ENCODE measurements at places on chromosomes 16 and 17. TPM values are rescaled to one million over a fixed set of nuclear protein-coding genes. Genes with fewer than 3 reads are reported as not detected.

- peak overlapping the region; percentile 18 for H3K27ac ChIP-seq
- peaks cover 29% of the 10 kb centered on the region for H3K36me3 ChIP-seq
- DNase-seq: no peak
These were observed 2.6 kb downstream of the PDF start for GRCh38 chr16:69327585-69328310.

- H3K4me1 ChIP-seq: peaks cover 6% of the 10 kb centered on the region
- DNase-seq: no peak
- H3K4me3 ChIP-seq: no peak overlapping the region
- H3K27me3 ChIP-seq: peaks cover 2% of the 10 kb centered on the region
These were observed 63.7 kb upstream of the NLK start for GRCh38 chr17:27978689-27979175.

GRCh38 chr16:476039-476438 is 50.6 kb downstream of the RAB11FIP3 start:
- no peak overlapping the region for H3K4me3 ChIP-seq
- H3K4me1 ChIP-seq: peaks cover 2% of the 10 kb centered on the region
- H3K27me3 ChIP-seq: peaks cover 3% of the 10 kb centered on the region

GRCh38 chr16:86297391-86297790 is 212.9 kb upstream of the FOXF1 start:
- H3K4me3 ChIP-seq: no peak overlapping the region
- no peak for DNase-seq
- H3K27me3 ChIP-seq: peaks cover 3% of the 10 kb centered on the region
- peaks cover 15% of the 10 kb centered on the region for H3K4me1 ChIP-seq

DNA sequence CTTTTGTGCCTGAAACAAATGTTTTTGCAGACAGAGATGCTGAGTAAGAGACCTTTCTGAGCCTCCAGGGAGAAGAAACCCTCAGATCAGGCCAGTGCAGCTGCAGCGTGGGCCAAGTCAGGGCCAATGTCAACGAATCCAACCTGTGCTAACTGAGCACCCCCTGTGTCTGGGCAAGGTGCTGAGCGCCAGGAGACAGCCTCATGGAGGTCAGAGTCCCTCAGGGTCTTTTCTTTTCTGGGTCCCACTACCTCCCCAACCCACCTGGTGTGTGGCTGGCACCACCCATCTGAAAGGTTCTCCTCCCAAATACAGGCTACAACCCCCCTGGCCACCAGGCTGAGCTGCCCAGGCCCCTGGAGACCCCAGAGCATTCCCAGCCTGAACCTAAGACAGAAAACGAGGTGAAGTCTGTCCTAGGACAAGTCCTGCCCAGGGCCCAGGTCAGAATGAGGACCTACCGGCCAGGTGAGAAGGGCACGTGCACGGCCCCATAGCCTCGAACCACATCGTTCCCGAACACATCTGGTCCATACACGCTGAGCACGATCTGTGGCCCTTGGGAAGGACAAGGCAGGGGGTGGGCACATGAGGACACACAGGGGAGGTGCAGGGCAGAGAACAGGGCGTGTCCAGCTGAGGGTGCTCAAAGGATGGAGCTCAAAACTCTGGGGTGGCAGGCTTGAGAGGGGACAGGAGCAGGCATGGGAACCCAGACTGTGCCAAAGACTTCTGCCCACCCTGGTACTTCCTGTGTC is 15.0 kb downstream of the B9D1 start:
- H3K4me1 ChIP-seq: no peaks in the 10 kb centered on the region
- H3K4me3 ChIP-seq: no peak overlapping the region
- no peak overlapping the region for H3K27ac ChIP-seq
- H3K36me3 ChIP-seq: no peaks in the 10 kb centered on the region
- no peak for DNase-seq

GRCh38 chr17:14297161-14297851 is 3.6 kb upstream of the HS3ST3B1 start:
- DNase-seq: peak; percentile 80
- H3K36me3 ChIP-seq: no peaks in the 10 kb centered on the region
- H3K4me1 ChIP-seq: peaks cover 22% of the 10 kb centered on the region
- no peak overlapping the region for H3K27ac ChIP-seq

DNA sequence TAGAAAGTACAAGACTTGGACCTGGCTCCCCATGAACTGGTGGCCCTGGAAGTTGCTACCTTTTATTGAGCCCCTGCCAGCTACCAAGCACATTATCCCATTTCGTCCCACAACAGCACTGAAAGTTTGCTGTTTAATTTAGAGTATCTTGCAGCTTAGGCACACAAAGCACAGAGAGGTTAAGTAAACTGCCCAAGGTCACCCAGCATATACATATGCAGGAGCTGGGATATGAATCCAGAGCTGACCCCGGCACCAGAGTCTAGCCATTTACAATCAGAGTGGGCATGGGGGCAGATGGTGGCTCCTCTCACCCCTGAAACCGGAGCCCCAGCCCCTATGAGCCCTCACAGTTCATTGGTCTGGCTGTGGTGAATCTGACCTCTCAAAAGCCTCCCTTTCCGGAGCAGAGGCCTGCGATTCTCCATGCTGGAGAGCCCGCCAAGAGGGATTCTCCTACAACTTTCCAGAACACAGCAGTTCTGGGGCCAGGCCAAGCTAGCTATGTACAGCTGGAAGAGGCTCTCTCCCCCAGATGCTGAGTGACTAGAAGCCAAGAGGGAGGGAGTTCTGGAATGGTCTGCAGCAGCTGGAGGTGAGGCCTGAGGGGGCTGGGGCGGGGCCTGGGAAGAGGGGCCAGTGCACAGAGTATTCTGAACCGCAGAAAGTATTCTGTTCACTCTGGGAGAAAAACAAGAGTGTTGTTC is 58.3 kb downstream of the SREBF1 start:
- peaks cover 10% of the 10 kb centered on the region for H3K4me1 ChIP-seq
- no peak overlapping the region for H3K4me3 ChIP-seq
- peaks cover 10% of the 10 kb centered on the region for H3K27me3 ChIP-seq
- no peaks in the 10 kb centered on the region for H3K36me3 ChIP-seq
- DNase-seq: no peak

DNA sequence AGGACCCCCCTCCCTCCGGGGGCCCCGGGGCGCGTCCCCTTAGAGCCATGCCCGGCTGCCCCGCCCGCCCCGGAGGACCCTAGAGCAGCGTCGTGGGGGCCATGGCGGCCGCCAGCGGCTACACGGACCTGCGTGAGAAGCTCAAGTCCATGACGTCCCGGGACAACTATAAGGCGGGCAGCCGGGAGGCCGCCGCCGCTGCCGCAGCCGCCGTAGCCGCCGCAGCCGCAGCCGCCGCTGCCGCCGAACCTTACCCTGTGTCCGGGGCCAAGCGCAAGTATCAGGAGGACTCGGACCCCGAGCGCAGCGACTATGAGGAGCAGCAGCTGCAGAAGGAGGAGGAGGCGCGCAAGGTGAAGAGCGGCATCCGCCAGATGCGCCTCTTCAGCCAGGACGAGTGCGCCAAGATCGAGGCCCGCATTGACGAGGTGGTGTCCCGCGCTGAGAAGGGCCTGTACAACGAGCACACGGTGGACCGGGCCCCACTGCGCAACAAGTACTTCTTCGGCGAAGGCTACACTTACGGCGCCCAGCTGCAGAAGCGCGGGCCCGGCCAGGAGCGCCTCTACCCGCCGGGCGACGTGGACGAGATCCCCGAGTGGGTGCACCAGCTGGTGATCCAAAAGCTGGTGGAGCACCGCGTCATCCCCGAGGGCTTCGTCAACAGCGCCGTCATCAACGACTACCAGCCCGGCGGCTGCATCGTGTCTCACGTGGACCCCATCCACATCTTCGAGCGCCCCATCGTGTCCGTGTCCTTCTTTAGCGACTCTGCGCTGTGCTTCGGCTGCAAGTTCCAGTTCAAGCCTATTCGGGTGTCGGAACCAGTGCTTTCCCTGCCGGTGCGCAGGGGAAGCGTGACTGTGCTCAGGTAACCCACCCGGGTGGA is 759 bp downstream of the ALKBH5 start:
- H3K27me3 ChIP-seq: peaks cover 7% of the 10 kb centered on the region
- peaks cover 43% of the 10 kb centered on the region for H3K4me1 ChIP-seq
- peaks cover 8% of the 10 kb centered on the region for H3K36me3 ChIP-seq

DNA sequence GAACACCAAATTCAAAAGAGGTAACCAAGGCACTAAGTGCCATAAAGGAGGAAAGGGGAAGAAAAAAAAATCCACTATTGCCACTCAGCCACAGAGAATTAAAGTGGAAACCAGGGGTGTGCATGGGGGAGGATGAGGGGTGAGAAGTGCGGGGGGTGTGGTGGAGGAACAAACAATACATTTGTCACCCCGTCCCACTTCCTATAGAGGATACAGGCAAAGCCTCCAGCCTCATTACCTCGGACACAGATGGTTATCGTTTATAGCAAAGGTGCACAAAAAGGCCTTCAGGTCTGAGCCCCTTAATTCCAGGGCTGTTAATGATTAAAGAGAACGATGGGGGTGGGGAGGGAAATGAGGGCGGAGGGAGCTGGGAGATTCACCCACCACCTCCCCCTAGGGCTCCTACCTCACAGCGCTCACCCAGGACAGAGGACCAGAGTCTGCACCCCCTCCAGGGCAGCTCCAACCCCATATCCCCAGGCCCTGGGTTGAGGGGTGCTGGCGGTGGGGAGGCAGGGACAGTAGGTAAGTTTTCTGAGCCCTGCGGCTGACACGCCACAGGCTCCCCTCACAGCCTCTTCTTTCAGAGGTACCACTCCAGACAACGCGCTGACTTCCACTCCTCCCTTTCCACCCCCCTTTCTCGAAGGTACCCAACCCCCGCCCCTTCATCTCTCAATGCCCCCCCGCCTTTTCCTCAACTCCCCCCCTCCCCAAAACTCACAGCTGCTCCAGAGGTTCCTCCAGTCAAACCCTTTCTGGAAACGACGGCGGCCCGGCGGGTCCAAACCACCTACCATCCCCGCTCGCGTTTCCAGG is 470 bp downstream of the DCUN1D3 start:
- H3K27ac ChIP-seq: peak overlapping the region; percentile 98
- H3K4me3 ChIP-seq: peak overlapping the region; percentile 94
- no peaks in the 10 kb centered on the region for H3K36me3 ChIP-seq
- H3K4me1 ChIP-seq: peaks cover 62% of the 10 kb centered on the region

DNA sequence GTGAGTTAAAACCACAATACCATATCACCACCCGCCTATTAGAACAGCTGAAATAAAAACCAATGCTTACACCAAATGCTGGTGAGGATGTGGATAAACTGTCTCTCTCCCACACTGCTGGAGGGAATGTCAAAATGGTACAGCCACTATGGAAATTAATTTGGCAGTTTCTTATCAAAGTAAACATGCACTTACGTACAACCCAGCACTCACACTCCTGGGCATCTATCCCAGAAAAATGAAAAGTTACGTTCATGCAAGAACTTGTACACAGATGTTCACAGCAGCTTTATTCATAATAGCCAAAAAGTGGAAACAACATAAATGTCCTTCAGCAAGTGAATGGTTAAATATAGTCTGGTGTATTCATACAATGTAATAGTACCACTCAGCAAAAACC is 173.2 kb upstream of the MYOCD start:
- no peak overlapping the region for H3K4me3 ChIP-seq
- H3K27me3 ChIP-seq: no peaks in the 10 kb centered on the region
- no peaks in the 10 kb centered on the region for H3K36me3 ChIP-seq
- H3K27ac ChIP-seq: no peak overlapping the region
- DNase-seq: no peak

DNA sequence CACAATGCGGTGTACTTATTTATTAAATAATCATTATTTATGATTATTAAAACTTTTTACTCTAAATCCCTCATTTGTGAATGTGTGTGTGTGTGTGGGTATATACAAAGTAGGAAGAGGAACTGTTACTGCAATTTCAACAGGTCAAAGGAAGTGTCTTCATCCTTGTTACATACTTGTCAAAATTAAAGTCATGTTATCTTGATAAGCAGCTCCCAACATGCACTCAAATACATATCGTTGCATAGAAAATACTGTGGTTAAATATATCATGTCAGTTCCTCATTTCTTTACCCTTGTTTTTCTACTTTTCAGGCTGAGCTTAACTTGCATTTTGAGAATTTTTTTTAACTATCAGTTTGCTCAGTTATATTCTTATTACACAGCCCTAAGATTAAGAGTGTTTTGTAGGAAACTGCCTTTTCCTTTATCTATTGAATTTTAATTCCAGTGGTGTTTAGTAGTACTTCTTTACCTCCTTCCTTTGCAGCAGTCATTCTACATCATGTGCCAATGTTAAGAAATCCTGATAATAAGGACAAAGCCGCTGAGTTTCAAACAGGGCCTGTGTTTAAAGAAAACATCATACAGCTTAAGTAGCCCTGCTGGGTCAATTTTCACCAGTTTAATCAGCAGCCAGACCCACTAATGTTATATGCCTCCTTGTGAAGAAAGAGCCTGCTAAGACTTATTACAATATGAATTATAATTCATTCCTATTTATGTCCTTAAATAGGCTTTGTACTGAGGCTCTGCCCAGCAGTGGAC is 7.2 kb downstream of the EFCAB5 start:
- peaks cover 5% of the 10 kb centered on the region for H3K4me1 ChIP-seq
- H3K27me3 ChIP-seq: no peaks in the 10 kb centered on the region
- H3K27ac ChIP-seq: no peak overlapping the region
- no peak overlapping the region for H3K4me3 ChIP-seq

GRCh38 chr17:81964081-81964849 is 3.3 kb upstream of the NOTUM start:
- H3K4me1 ChIP-seq: no peaks in the 10 kb centered on the region
- H3K27ac ChIP-seq: no peak overlapping the region
- no peak overlapping the region for H3K4me3 ChIP-seq

- no peak overlapping the region for H3K4me3 ChIP-seq
- peaks cover 12% of the 10 kb centered on the region for H3K4me1 ChIP-seq
- H3K36me3 ChIP-seq: no peaks in the 10 kb centered on the region
- DNase-seq: no peak
- H3K27ac ChIP-seq: no peak overlapping the region
These were observed 327.0 kb upstream of the TBX2 start for GRCh38 chr17:61072648-61073047.

- H3K4me1 ChIP-seq: peaks cover 16% of the 10 kb centered on the region
- peaks cover 2% of the 10 kb centered on the region for H3K27me3 ChIP-seq
- no peak for DNase-seq
- H3K4me3 ChIP-seq: peak within 1 kb of the TSS; percentile 100
- H3K36me3 ChIP-seq: peaks cover 26% of the 10 kb centered on the region
These were observed at the start of gene DERL2 for GRCh38 chr17:5485270-5486205. DERL2 (minus strand) TSS chr17:5486178; CDS start chr17:5486161, 17 bp downstream.

DNA sequence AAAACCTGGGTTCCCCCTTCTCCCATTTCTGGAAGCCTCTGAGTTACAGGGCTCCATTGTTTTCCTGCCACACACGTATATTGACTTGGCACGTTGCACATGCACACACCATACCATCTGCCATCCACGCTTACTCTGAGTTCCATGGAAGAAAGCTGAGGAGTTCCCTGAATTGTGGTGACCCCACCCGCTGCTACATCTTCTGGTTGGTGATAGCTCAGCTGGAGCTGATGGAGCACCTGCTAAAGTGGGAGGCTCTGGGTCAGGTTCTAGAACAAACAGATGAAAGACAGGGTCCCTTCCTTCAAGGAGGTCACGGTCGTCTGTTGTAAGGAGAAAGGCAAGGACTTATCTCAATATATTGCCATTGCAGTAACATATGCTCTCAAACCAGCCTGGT is 41.1 kb downstream of the TMEM11 start:
- no peak overlapping the region for H3K27ac ChIP-seq
- no peak overlapping the region for H3K4me3 ChIP-seq
- H3K36me3 ChIP-seq: peaks cover 6% of the 10 kb centered on the region
- peaks cover 13% of the 10 kb centered on the region for H3K27me3 ChIP-seq
- H3K4me1 ChIP-seq: peaks cover 21% of the 10 kb centered on the region

GRCh38 chr17:80793851-80794267 is 197.8 kb upstream of the CHMP6 start:
- peaks cover 29% of the 10 kb centered on the region for H3K4me1 ChIP-seq
- no peak overlapping the region for H3K27ac ChIP-seq
- no peak overlapping the region for H3K4me3 ChIP-seq
- H3K27me3 ChIP-seq: peaks cover 9% of the 10 kb centered on the region

Gene EPN3
- total RNA-seq: 0.49 TPM

Gene C16orf92
- total RNA-seq: not detected

Gene HOXB1
- not detected for total RNA-seq

Gene ENGASE
- total RNA-seq: 31.6 TPM

Gene KRT31
- not detected for total RNA-seq

Gene RARA
- total RNA-seq: 42.8 TPM

Gene NDRG4
- total RNA-seq: 5.9 TPM

Gene CCL3
- total RNA-seq: not detected

Gene EPOP
- 1.3 TPM for total RNA-seq

Gene HID1
- total RNA-seq: 157 TPM
